Suppressor macrophage treated with lipopolysaccharide for 4 hours (primary cell): ENCODE measurements at places on chromosomes 12 and 14.

DNA sequence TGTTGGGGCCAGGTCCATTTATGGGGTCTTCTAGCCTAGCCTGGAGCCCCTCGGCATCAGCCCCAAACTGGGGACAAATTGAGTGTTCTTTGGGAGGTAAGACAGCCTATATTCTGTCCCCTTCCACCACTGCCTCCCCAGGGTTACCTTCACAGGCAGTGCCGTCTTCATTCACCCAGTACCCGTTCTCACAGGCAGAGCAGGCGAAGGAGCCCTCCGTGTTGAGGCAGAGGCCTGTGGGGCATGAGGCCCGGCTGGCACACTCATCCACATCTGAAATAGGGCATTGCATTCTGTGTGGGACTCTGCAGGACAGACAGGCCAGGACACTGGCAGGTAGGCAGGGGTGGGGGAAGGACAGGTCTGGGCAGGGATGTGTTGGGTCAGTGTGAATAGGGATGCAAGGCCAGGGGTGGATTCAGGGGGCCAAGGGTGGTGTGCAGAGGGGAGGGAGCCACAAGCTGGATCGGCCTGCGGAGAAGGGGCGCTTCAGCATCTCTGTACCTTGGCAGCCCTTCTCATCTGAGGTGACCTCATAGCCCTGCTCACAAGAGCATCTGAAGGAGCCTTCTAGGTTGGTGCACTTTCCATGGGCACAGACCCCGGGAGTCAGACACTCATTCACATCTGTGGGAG, 16.1 kb downstream of the ISCA2 start:
- DNase-seq: no peak

DNA sequence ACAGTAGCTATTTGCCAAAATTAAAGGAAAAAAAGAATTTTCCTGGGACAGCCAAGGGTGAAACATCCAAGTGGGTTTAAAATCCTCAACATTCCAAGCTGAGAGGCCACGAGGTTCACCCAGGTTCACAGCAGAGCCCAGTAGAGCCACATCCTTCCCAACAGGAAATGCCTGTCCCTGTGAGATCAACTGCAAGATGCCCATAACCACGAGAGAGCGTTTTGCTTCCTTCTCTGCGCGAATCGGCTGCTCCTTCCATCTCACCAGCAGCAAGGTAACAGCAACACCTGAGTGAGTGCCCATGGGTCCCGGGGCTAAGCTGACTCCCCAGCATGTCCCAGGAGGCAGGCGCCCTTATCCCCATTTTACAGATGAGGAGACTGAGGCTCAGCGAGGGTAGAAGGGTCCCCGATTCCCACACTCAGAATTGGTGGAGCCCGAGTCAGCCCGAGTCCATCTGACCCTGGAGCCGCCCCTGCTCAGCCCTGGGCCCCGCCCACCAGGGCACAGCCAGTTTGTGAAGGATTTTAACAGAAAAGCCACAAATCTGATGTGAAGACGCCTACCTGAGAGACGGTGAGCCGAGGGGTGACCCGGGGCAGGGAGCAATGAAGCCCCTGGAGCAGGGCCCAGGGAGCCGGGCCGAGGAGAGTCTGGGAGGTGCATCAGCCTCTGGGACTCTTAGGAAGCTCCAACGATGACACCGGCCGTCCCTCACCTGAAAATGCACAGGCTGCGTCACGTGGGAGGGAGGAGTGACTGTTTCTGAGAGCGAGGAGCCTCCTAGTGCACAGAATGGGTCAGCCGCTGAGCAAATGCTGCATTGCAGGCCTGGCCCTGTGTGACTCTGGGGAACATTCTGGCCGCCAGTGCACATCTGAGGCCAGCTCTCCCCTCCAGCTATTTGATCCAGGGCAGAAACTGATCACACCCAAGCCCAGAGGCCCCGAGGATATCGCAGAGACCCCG, 236.9 kb upstream of the SFSWAP start:
- no peak for DNase-seq

DNA sequence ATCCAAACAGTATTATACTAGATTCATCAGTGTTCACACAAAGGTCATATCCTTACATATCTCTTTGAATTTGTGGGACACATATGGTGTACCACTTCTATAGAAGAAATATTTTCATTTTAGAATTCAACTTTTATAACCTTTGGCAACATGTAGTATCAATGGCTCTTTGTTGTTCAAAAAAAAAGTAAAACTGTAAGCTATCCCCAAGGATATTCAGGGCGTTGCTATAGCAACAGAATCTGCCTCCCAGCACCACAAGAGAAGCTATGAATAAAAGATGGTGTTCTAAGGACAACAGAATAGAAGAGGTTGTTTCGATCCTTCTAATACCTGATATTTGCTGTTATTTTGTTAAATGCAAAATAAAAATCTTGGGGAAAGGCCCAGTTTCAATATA, 139.3 kb downstream of the BRMS1L start:
- DNase-seq: no peak

- no peak for DNase-seq
These were observed 7.4 kb downstream of the CDKN1B start for GRCh38 chr12:12724421-12725085.

DNA sequence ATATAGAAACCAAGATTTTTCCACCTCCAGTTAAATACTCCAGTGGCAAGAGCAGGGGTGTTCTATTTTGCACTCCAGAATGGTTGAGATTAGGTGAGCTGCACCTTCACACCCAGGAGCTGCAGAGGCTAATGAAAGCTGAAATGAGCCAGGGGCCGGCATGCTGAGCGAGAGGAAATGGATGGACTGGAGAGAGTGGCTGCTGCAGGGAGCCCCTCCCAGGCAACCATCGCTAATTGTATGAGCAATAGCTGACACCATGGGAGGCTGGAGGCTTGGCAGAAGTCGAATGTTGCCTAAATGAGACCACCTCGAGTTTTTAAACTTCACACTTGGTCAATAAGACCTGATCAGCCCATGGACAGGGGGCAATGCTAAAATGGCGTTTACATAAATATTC, 301.8 kb upstream of the TMPO start:
- DNase-seq: no peak

DNA sequence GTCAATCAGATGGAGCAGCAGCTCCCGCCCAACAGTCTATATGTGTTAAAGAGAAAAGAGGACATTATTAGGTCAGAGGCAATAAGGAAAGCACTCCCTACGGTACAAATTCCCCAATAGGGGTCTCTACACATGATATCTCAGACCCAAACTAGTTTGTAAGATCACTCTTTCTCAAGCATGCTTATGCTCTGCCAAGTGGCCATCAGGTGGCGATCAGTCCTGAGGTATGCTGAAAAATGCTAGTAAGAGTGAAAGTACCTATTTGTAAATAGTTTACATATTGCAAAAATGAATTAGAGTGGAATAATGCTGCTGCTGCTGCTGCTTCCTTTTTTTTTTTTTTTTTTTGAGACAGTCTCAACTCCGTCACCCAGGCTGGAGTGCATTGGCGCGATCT, 61.0 kb downstream of the CPM start:
- DNase-seq: peak; percentile 38

DNA sequence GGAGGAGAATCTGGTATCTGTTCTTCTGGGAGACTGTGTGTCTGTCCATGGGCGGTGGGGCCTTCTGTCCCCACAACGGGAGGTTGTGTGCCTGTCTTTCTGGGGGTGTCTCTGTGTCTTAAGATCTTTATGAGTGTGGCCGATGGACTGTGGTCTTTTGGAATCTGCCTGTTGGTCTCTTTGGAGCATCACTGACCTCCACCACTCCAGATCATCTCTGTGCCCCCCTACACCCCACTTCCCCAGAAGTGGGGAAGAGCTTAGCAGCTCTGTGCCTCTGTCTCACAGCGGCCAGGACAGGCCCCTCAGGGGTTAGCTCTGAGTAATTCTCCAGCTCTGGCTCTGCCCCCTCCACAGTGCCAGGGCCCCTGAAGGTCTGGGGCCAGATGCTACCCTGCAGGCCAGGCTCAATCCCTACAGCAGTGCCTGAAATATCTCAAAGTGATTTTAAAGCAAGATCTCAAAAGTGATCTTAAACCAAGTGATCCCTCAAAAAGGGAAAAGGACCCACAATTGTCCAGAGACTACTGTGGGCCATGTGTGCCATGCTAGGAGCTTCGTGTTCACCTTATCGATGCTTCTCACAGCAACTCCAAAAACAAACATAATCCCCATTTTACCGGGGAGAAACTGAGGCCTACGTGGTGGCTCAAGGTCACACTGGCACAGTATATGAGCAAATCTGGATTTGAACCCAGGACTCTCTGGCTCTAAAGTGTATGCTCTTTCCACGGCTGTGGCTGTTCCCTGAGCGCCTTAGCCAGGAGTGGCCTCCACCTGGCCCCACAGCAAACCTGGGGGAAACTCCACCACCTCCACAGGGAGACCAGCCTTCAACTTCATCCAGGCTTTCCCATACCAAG, 26.0 kb upstream of the KRT78 start:
- DNase-seq: no peak

DNA sequence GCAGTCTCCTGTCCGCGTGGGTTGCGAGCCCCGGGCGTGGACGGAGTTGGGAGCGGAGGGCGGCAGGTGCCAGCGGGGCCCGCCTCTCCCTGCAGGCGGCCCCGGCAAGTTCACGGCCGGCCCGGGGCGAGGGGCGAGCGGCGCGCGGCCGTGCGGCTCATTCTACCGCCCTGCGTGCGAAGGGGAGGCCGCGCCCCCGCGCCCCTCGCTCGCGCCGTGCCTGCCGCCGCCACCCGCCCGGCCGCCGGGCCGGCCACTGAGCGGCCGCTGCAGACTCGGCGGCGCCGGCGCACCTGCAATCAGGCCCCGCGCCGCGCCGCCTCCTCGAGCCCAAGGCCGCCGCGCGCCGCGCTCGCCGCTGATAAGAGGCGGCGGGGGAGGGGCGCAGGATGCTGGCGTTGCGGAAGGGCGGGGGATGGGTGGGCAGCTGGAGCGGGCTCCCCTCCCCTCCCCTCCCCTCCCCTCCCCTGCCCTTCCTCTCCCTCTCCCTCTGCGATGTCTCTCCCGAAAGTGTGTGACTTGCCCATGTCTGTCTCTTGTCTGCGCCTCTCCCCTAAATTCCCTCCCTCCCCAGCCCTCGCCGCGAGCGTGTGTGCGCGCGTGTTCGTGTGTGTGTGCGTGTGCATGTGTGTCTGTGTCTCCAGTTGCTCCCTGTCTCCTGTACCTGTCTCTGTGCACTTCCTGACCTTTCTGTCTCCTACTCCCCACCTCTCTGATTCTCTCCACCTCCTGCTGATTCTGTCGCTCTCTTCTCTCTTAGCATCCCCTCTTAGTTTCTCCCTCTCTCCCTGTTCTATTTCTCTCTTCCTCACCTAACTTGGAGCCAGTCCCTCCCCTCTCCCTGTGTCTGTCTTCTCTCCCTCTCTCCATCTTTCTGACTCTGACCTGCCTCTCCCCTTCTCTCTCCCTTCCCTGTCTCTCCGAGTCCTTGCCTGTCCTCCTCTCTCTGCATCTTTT, 768.1 kb upstream of the TBX3 start:
- DNase-seq: no peak

DNA sequence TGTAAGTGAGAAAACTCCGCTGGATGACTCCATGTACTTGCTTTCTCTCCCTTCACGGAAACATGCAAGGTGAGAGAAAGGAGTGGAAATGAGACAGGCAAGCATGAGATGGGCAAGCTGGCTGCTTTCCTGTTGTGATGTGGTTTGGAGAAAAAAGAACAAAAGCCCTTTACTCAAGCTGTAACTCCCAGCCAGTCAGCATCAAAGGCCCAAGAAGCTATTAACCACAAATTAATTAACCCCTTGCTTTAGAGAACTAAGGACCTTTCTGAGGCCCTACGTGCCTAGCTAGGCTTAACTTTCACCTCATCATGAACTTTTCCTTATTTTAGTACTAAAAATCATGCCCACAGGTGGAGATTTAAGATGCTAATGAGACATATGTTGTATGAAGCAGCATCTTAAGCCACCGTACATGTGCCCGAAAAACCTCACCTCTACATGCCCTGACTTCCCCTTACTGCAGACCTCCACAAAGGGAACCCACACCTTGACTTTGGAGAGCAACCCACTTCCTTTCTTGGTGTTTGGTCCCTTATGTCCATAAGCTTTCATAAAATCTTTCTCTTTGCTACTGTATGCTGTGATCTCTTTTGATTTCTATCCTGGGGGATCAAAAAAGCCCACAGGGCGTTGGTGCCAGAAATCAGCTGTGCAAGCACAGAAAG, 87.0 kb downstream of the GALNT8 start:
- no peak for DNase-seq

DNA sequence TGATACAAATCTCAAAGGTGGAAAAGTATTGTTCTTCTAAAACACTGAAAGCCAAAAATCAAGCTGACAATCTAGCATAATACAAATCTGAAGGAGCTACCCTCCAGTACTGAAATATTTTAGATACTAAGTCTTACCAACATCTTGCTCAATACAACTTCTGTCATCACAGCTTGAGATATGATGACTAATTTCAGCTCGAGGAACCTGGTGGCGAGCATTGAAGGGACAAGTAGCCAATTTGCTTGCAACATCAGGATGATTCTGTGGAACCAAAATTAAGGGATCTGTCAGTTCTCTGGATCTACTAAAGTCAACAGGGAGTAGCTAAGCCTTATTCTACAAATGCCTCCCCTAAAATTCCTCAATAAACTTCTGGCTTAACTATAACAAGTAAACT, 10.4 kb downstream of the GTSF1 start:
- DNase-seq: peak; percentile 92

DNA sequence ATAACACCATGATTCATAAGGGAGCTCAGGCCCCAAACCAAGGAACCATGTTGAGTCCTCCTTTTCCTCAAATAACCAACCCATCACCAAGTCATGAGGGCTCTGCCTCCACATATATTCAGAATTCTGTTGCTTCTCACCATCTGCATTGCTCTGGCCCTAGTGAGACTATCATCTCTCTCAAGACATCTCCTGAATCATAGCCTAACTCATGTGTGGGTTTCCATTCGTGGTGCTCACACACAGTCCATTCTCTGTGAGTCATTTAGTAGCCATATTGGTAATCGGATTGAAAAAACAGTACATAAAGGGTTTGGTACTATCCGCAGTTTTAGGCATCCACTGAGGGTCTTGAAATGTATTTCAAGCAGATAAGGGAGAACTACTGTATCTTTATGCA, 5.1 kb upstream of the SLC38A2 start:
- DNase-seq: no peak

DNA sequence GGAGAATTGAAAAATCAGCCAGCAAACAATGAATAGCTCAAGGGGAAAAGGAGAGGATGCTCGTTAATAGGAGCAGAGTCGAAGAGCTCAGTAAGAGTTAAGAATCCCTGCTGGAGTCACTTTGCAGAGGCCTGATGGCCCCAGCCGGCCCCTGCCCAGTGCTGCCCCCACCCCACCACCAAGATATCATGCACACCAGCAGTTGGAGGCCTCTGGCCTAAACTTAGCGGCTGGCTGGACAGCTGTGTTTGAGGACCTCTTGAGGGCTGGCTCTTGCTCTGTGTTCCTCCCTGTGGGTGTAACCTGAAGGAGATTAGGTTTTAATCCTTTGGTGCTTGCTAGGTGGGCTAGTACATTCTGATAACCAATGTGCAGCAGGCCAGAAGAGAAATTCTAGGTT, 142.0 kb downstream of the PLXNC1 start:
- DNase-seq: no peak
